HepG2 (cell line): ENCODE measurements at places on chromosomes 2 and 18.

- H3K27me3 ChIP-seq = no peaks in the 10 kb centered on the region
- peaks cover 31% of the 10 kb centered on the region for H3K4me1 ChIP-seq
- H3K27ac ChIP-seq = no peak overlapping the region
- DNase-seq = no peak
- no peak overlapping the region for H3K4me3 ChIP-seq
These were observed 151.8 kb downstream of the MGAT5 start for GRCh38 chr2:134405611-134406081.

DNA sequence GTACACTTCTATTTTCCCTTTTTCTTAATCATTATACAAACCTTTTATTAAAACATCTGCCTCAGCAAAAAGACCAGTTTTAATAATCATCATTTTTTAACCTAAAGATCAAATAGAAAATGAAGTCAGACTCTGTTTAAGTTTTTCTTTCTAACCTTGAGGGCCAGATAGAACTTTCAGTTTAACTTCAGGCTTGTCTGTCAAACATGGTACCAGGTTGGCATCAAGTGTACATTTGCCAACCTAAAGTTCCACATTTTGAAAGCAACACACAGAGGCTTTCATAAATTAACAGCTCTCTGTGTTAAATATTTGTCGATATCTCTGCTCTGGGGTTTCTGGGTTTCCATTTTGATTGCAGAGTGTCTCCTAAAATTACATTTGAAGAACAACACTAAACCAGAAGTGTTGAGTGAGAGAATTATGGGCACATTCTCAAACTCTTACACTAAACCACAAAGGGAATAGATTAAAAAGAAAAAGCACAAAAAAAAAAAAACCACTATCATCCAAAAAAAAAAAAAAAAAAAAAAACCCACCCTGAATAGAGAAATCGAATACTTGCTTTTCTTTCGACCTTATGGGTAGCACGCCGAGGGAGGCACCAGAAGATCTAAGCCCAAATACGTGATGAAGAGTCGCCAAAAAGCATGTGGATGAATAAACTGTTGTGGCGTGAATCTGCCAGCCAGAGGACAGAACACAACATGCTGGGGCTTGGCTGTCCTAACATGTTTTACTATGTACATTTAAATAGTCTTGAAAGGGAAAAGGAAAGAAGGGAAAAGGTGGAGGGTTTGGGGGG, 166.2 kb downstream of the TCF4 start:
- no peaks in the 10 kb centered on the region for H3K4me1 ChIP-seq
- no peak overlapping the region for H3K27ac ChIP-seq
- H3K36me3 ChIP-seq = no peaks in the 10 kb centered on the region
- no peaks in the 10 kb centered on the region for H3K27me3 ChIP-seq
- no peak for DNase-seq

- H3K36me3 ChIP-seq = no peaks in the 10 kb centered on the region
- H3K4me3 ChIP-seq = no peak overlapping the region
- no peak for DNase-seq
- peaks cover 2% of the 10 kb centered on the region; the same call in 1 of the 2 replicates for H3K27me3 ChIP-seq
- H3K4me1 ChIP-seq = peaks cover 9% of the 10 kb centered on the region
- no peak overlapping the region for H3K27ac ChIP-seq
These were observed 62.5 kb downstream of the TGOLN2 start for GRCh38 chr2:85265304-85265703.

DNA sequence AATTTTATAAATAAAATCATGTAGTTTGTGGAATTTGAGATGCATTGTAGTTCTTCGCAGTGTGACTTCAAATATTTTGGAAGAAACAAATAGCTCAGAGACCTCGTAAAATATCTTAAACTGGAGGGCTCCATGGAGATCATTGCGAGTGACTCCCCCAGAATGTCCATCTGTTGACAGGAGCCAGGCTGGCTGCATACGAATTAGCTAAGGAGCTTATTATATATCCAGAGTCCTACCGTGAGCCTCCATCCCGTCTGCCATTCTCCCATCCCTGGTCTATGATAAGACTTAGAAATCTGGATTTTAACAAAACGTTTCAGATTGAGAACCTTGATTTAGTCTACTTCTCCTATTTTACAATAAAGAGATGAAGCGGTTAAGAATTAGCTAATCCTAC, 80.2 kb downstream of the MSH2 start:
- peaks cover 32% of the 10 kb centered on the region for H3K36me3 ChIP-seq
- H3K27me3 ChIP-seq = no peaks in the 10 kb centered on the region
- H3K4me1 ChIP-seq = no peaks in the 10 kb centered on the region
- DNase-seq = no peak
- no peak overlapping the region for H3K4me3 ChIP-seq

DNA sequence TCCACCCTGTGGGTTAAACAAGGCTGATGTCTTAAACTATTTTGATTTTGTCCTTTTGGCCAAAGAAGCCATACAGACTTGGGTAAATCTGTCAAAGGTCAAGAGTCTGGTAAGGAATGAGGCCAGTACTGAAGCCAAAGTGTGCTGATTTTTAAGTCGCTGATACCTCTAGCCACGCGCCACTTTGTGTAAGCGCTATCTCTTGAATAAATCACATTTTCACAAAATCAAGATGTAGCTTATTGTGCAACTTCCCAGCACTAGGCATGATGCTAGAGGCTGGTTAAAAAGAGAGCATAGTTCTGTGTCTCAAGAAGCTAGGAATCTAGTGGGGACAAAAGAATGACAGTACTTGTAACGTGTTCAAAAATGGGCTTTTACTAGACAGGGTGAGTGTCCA, 510.6 kb upstream of the RAB6C start:
- no peak for DNase-seq
- H3K4me3 ChIP-seq = no peak overlapping the region
- no peaks in the 10 kb centered on the region for H3K4me1 ChIP-seq
- no peak overlapping the region for H3K27ac ChIP-seq
